ENCODE measurements at places on chromosomes 7 and 10. TPM values are rescaled to one million over a fixed set of nuclear protein-coding genes. Genes with fewer than 3 reads are reported as not detected.

DNA sequence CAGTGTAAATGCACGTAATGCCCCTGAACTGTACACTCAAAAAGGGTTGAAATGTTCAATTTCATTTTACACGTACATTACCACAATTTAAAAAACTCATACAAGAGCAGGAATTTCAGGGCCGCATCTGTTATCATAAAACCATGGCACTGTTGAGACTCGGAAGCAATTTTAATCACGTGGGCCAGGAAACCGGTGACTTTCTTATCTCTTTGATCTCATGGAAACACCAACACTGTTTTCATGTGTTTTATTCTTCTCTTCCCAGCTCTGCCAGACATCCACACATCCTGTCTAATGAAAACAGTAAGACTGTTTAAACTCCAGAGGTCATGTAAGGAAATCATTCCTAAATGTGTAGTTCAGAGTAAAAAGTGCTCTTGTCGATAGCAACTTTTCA lies 35.9 kb downstream of the PTPRE start:
- DNase-seq: no peak

GRCh38 chr10:7407368-7408290 lies 3.2 kb downstream of the SFMBT2 start:
- DNase-seq: peak; percentile 44

DNA sequence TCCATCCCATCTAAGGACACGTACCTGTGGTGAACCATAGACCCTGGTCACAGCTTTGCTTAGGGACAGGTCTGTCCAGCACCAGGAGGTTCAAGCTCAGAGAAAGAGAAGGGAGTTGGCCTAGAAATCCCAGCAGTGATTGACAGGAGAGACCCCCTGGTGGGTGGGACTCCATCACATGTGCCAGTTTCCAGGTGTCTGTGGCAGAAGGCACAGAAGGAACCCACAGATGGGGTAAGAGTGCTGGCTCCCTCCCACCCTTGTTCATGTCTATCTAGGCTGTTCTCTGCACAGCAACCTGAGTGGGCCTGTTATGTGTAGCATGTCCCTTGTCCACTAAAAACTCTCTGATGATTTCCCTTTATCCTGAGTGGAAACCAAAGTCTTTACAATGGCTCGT lies 54.0 kb upstream of the GRB10 start:
- DNase-seq: no peak

DNA sequence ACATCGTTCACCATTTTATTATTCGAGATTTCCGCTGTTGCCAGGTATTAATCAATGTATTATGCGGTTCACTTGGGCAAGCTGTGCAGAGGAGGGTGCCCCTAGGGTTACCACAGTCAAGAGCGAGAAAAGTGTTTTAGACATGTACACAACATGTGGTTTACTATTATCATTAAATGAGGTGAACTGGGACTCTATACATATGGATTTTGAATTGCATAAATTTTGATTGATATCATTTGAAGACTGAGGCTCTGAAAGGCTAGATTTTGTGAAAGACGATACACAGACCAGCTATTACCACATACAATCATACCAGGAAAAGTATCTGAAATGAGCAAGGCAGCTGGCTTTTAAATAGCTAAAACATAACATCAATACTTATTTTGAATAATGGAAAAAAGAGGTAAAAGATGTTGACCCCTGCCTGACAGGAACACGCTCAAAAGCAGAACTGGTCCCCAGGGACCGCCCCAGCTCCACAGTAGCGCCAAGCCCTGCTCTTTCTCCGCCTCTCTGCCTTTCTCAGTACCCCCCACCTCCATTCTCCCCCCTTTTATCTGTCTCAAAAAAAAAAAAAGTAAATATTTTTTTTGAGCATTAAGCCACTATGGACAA lies 413.4 kb upstream of the MKI67 start:
- DNase-seq: no peak

Gene NEUROD6
- not detected for total RNA-seq
